Activated gamma-delta T cell treated with anti-CD3 and anti-CD28 coated beads, Interleukin-2, amount 50 U/mL, for 16 hours (primary cell): ENCODE measurements at places on chromosomes 13 and 19.

GRCh38 chr13:51981355-51981754 lies 29.9 kb downstream of the ATP7B start:
- no peak for DNase-seq

- no peak for DNase-seq
Measured at GRCh38 chr19:40370997-40371801, 18.8 kb downstream of the HIPK4 start.

DNA sequence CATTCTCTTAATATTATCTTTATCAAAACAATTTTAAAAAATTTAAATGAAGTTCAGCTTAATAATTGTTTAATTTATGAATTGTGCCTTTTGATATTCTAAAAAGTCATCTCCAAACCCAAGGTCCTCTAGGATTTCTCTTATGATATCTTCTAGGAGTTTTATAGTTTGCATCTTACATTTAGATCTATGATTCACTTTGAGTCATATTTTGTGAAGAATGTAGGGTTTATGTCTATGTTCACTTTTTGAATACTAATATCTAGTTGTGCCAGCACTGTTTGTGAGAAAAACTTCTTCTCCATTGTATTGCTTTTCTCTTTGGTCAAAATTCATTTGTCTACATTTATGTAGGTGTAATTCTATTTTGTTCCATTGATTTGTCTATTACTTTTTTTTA lies 1068.4 kb upstream of the SPRY2 start:
- no peak for DNase-seq

- DNase-seq, result no peak
Measured at GRCh38 chr13:112114391-112114790, 47.4 kb downstream of the SOX1 start.

DNA sequence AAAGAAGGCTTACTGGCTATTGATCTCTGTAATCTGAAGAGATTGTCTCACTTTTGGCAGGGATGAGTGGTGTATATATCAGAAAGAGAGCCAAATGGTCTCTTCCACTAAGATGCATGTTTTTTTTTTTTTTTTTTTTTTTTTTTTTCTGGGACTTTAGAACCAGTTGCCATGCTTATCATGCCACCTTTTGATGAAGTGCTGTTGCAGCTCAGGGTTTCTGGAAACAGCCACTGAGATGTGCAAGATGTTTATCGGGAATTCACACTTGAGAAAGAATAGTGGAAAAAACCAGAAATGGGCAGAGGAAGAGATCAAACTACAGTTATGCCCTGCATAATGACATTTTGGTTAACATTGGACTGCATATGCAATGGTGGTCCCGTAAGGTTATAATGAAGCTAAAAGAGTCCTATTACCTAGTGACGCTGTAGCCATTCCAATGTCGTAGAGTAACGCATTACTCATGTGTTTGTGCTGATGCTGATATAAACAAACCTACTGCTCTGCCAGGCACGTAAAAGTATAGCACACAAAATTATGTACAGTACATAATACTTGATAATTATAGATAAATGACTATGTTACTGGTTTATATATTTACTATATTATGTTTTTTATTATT lies 121.0 kb downstream of the KLF5 start:
- no peak for DNase-seq

DNA sequence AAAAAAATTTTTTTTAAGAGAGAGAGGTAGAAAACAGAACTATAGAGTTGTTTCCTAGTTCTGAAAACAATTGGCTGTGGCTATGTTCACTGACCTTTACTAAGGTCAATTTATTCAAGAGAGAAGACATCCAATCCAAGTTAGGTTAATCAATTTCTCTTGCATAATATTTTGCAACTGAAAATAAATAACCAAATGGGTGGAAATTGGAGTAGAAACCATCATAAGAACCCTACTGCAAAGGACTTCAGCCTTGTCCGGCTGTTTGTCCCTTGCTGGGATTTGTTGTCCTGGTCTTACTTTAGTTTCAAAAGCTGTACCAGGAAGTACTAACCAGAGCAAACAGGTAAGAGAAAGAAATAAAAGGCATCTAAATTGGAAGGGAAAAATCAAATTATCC lies 23.3 kb upstream of the ZC3H13 start:
- DNase-seq, result no peak

GRCh38 chr13:27176470-27177410 lies 5.1 kb upstream of the USP12 start:
- no peak for DNase-seq

GRCh38 chr13:21879263-21879914 lies 208.5 kb downstream of the FGF9 start:
- no peak for DNase-seq

GRCh38 chr19:10604460-10604980 lies 17.4 kb upstream of the AP1M2 start:
- DNase-seq, result no peak

GRCh38 chr19:434152-434960 lies 25.4 kb upstream of the C2CD4C start:
- DNase-seq, result no peak

DNA sequence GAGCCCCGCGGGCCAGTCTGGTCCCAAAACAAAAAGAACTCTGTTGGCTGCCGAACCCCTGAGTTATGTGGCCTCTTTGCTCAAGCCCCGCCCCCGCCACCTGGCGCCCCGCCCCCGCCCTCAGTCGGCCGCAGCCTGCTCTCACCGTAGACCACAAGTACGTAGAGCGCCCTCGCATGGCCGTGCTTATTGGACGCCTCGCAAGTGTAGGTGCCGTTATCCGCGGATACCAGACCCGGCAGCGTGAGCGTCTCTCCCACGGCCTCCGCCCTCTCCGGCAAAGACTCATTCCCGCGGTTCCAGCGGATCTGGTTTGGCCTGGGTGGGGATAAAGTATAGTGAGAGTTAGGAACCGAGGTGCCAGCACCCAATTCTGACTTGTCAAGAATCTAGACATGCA lies 5.5 kb upstream of the ZNF428 start:
- DNase-seq, result peak; percentile 72

- no peak for DNase-seq
Measured at GRCh38 chr13:34748073-34748472, 194.0 kb upstream of the NBEA start.

DNA sequence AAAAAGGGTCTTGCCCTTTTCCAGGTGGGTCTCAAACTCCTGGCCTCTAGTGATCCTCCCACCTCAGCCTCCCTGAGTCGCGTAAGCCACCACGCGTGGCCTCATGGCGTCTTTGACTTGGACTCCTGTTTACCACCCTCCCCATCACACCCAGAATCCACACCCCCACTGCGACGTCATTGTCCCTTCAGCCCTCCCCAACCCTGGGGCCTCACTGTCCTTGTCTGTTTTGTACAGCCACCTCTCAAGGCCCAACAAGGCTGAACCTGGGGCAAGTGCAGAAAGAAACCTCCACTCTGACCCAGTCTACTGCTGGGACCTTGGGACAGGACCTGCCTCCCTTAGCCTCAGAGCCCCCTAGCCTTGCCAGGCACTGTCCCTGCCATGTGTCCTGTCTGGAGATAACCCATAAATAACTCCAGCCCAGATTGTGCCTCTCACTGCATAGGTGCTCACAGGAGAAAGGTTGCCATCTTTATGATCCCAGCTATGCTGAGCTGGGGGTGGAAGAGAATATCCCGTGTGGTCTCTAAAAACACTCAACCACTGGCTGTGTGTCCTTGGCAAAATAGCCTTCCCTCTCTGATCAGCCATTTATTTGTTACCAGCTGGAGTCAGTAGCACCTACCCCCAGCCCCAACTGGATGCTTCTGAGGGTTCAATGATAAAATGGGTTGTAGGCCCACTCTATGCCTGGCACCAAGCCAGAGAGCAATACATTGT lies 1.8 kb upstream of the IFI30 start:
- no peak for DNase-seq

GRCh38 chr19:49981603-49982593 lies 20.9 kb upstream of the SIGLEC11 start:
- DNase-seq, result no peak

DNA sequence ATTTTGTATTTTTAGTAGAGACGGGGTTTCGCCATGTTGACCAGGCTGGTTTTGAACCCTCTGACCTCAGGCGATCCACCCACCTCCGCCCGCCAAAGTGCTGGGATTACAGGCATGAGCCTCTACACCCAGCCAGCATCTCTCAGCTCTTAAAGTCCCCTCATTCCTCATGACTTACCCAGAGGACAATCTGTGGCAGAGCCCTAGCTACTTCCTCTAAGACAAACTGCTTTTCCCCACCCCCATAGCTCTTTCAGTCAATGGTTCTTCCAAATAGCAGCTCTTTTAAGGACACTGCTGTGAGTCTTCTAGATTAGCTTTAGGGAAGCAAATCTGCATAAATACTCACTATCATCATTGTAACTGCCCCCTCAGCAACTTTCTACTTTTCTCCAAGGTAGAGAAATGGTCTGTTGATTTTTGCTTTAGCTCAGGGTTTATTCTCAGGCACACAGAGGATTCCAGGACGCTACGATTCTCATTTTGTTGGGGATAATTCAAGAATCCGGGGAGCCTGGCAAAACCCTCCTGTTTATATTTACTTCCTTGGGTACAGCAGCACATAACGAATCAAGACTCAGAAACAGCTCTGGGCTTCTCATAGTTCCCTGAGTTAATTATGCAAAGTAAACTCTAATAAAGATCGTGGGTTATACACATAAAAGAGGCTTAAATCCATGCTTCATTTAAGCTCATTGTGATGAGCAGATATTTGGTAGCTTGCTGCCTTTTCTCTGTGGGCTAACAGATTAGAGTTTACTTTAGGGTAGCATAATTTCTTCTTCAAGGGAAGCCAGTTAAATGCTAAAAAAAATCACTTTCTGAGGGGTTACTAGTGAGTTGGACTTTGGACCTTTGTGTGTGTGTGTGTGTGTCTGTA lies 357.4 kb downstream of the TDRD3 start:
- DNase-seq, result no peak

DNA sequence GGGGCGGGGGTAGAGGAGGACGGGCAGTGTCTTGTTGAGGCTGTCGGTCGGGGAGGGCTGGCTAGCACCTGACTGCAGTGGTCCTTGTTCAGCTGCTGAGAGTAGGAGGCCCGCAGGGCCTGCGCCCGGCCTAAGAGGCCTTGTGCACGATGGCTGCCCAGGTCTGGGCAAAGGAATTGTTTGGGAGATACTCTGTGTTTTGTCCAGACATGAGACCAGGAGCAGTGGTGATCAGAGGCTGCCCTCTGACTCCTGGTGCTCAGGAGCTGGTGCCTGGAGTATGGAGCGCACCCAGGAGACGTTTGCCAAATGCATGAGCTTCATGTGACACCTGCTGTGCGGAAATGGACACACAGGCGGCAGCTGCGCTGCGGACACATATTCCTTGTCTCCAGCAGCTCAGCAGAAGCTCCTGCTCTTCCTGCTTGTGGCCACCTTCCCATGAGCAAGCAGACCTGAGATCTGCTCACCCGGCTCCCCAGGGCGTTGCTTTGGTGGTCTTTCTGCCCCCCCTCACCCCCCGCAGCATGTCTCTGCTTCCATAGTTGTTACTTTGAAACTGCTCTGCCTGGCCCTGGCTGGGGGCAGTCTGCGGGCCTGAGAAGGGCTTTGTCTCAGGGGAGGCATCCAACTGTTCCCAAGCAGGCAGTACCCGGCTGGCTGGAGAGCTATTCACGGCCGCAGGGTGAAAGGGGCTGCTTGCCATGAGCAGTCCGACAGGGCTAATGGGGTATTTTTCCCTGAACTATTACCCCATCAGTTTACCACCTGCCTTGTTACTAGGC lies 163.9 kb downstream of the TEX29 start:
- no peak for DNase-seq

- DNase-seq, result no peak
Measured at GRCh38 chr13:30020726-30021312, 170.4 kb upstream of the UBL3 start.

DNA sequence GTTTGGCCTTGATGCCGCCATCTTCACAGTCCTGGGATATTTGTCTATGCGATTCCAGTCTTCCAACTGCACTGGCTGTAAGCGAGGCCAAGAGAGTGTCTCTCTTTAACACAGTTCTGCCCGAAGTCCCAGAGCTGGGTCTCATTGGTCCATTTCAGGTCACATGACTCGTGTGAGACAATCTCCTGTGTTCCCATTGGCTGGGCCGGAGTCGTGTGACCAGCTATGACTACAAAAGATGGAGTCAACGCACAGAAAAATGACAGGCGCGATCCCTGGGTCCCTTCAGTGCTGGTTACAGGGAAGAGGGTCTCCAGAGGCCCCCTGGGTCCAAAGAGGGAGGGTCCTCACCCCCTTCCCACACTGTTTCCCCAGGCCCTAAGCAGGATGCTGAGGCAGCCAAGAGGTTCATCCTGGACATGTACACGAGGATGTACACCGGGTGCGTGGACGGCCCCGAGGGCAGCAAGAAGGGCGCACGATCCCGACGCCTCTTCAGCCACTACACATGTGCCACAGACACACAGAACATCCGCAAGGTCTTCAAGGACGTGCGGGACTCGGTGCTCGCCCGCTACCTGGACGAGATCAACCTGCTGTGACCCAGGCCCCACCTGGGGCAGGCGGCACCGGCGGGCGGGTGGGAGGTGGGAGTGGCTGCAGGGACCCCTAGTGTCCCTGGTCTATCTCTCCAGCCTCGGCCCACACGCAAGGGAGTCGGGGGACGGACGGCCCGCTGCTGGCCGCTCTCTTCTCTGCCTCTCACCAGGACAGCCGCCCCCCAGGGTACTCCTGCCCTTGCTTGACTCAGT lies 15.9 kb upstream of the S1PR4 start:
- DNase-seq, result no peak

GRCh38 chr13:44620057-44620456 lies 43.9 kb upstream of the TSC22D1 start:
- DNase-seq, result no peak

GRCh38 chr19:56671613-56671994 lies at the start of gene ZNF835:
TSS of gene ZNF835 (minus strand) at chr19:56671757. CDS start at chr19:56665198, 6,559 bp downstream.
- peak; percentile 68 for DNase-seq

DNA sequence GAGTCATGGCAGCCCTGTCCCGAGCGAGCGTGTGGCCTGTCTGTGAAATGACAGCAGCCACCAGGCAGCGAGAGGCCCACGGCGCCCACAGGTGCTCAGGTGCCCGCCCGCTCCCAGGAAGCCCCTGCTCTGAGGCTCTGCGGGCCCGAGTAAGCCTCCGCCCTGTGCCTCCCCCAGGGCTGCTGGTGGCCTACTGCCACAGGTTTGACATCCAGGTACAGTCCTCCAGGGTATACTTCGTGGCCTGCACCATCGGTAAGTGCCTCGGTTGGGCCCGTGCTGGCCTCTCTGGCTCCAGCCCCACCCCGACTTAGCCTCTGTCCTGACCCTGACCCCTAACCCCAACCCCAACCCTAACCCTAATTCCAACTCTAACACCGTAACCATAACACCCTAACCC lies 15.0 kb upstream of the TMPRSS9 start:
- DNase-seq, result no peak

GRCh38 chr19:58406818-58407657 lies 1.4 kb upstream of the ZNF584 start:
- no peak for DNase-seq

GRCh38 chr19:53903055-53903680 lies 5.9 kb upstream of the CACNG7 start:
- no peak for DNase-seq

DNA sequence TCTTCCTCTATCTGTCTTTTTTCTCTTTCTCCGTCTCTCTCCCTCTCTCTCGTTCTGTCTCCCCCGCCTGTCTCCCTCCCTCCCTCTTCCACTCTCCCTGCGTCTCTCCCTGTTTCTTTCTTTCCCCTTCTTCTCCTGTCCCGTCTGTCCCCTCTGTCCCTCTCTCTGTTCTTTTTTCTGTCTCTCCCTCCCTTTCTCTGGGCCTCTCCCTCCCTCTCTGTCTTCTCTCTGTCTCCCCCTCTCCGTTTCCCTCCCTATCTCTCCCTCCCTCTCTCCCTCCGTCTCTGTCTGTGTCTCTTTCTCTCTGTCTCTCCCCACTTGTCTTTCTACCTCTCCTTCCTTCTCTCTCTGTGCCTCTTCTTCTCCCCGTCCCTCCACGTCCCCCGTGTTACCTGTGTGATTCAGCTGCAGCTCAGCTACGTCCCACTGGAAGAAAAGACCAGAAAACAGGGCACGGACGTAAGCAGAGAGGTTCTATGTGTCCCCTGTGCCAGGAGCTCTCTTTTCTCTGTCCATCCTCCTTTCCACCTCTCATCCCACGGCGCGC lies 1.2 kb downstream of the CD70 start:
- DNase-seq, result no peak
